ENCODE measurements at places on chromosomes 6 and 20.

GRCh38 chr6:15672291-15672690 is 9.5 kb upstream of the DTNBP1 start:
- no peak for DNase-seq

DNA sequence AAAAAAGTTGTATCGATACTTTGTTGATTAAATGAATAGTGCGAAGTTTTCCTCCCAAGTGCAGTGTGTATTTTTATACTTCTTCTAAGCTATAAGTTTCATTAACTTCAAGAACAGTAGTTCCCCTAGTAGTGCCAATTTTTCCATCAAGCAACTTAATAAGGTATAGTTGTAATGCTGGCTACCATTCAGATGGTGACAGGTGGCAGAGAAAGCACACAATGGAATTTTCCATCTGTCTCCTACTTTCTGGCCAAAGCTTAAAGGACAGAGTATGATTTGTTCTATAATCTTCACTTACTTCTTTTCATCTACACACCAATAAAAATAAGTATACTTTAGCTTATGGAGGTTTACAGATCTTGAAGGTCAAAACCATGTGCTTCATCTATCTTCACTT is 431.1 kb downstream of the NKAIN2 start:
- no peak for DNase-seq

- DNase-seq = no peak
Observed at GRCh38 chr6:56484669-56485068, 158.0 kb downstream of the DST start.

DNA sequence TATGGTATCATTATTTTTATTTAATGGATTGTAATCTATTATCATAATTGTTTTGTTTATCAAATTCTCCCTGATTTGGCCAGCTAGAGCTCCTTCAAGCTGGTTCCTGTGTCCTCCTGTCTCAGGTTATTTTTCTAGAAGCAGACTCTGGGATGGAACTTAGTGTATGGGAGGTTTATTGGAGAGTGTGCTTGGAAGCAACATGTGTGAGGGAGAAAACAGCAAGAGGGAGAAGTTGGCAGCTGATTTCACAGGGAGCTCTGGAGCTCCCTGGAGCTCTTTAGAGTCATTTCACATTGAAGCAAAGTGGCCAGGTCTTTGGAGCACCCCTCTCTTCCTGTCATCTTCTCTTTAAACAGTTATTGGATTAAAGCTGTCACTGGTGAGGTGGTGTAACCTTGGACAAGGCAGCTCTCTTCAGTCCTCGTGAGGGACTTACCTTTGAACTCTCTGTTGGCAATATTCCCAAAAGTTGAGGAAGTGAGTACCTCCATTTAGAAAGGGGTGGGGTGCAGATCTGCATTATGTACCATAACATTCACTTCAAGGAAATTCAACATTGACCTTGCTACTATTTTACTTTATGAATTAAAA is 103.6 kb downstream of the PHF3 start:
- no peak for DNase-seq

- DNase-seq = no peak
Observed at GRCh38 chr6:41013466-41014153, 25.4 kb downstream of the UNC5CL start.

DNA sequence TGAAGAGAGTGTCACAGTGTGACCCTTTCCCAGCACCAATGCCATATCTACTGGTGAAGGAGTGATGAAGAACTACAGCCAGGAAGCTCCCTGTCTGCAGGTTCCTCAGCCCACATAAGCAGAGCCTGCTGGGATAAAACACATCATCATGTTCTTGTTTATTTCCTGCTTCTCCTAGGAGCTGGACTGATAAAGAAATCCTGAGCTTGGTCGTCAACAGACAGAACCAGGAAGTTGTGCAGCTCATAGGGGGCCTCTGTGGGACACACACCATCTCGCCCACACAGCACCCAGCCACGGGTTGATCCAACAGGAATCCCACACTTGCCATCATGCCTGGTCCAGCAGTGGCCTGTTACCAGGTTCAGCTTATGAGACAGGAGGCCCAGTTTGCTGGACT is 2.8 kb upstream of the CSTL1 start:
- DNase-seq = no peak

- peak; percentile 26 for DNase-seq
Observed at GRCh38 chr20:50304501-50304856, 113.8 kb downstream of the CEBPB start.

- no peak for DNase-seq
Observed at GRCh38 chr6:142412658-142413057, 110.9 kb downstream of the ADGRG6 start.

GRCh38 chr20:42894483-42894882 is 295.2 kb downstream of the PTPRT start:
- DNase-seq = no peak

GRCh38 chr6:33978412-33979150 is 167.3 kb downstream of the GRM4 start:
- DNase-seq = no peak

DNA sequence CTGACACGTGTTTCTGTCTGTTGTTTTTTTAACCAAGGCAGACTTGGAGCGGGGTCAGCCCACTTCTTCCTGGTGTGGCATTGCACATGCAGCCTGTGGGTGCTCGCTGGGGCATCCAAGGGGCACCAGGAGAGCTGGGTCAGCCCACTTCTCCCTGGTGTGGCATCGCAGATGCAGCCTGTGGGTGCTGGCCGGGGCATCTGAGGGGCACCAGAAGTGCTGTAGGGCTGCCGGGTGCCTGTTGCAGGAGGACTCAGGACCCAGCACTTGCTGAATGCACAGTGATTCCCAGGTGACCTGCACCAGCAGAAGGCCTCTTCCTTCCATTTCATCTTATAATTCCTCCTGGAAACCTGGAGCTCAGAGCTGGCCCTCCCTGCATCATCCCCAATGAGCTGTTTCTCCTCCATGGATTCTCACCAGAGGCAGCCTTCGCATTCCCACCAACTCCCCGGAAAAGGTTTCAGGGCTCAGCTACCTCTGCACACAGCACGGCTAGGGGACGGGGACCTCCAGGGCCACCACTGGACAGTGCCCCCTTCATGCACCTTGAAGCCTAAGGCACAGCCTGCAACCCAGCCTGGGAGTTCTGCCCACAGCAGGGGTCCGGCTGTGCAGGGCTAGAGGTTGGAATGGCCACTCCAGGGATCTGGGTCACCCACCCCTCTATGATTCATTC is 218.8 kb downstream of the TAF4 start:
- no peak for DNase-seq

- DNase-seq = no peak
Observed at GRCh38 chr20:766906-767305, 1.4 kb downstream of the SLC52A3 start.

- DNase-seq = no peak
Observed at GRCh38 chr6:166752097-166752496, 125.0 kb upstream of the RPS6KA2 start.

DNA sequence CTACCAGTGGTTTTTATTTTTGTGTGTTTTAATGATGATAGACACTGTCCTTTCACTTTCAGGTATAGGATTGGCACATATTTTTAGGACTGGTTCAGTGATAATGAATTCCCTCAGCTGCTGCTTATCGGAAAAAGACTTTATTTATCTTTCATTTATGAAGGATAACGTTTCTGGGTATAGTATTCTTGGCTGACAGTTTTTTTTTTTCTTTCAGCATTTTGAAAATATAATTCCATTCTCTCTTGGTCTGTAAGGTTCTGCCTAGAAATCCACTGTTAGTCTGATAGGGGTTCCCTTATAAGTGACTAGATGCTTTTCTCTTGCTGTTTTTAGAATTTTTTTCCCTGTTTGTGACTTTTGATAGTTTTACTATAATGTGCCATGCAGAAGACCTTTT is 313.1 kb downstream of the TENT5A start:
- DNase-seq = no peak

GRCh38 chr20:36342331-36343120 is 36.4 kb downstream of the DLGAP4 start:
- DNase-seq = no peak

GRCh38 chr6:15773806-15774410 is 111.1 kb upstream of the DTNBP1 start:
- DNase-seq = no peak

All from substantia nigra (tissue), 51 donors.